Prostate gland (tissue), 2 donors: ENCODE measurements at places on chromosomes 6 and 20. TPM values are rescaled to one million over a fixed set of nuclear protein-coding genes. Genes with fewer than 3 reads are reported as not detected.

Gene STAU1
- 94.7 TPM for total RNA-seq

Gene MCCD1
- not detected for total RNA-seq

Gene NTSR1
- not detected for total RNA-seq

Gene AURKA
- 9.9 TPM for total RNA-seq

Gene DDO
- total RNA-seq = 0.41 TPM

Gene CUL7
- 30.4 TPM for total RNA-seq

Gene CCR6
- total RNA-seq = not detected

Gene CCNC
- total RNA-seq = 83.4 TPM

Gene TRAPPC3L
- total RNA-seq = not detected

Gene PTPRA
- 57.7 TPM for total RNA-seq

DNA sequence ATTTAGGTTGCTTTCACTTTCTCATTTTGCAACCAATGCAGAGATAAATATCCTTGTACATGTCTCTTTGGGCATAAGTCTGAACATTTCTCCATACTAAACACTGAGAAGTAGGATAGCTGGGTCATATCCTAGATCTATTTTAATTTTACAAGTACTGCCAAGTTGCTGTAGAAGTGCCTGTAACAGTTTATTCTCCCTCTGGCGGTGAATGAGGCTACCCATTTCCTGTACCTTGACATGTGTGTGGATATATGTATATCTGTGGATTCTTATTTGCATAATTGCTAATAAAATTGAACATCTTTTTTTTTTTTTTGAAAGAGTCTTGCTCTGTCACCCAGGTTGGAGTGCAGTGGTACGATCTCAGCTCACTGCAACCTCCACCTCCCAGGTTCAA lies 48.0 kb upstream of the PNRC1 start:
- DNase-seq = no peak

DNA sequence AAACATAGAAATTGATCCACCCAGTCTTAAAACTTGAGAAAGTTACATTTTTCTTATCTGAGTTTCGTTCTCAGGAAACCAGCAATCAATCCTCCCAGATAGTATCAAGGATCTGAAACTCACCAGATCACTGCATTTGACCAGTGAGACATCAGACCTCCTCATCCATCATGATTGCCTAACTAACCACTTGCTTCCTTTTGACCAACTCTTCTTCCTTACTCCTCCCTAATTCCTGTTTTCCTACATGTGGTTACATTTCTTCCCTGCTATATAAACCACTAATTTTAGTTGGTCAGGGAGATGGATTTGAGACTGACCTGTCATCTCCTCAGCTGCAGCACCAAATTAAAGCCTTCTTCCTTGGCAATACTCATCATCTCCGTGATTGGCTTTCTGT lies 357.1 kb upstream of the POU3F2 start:
- DNase-seq = no peak

- no peak for DNase-seq
These were observed 100.2 kb downstream of the PSMB1 start for GRCh38 chr6:170452767-170453545.

- DNase-seq = no peak
These were observed 2.3 kb upstream of the SIRPB2 start for GRCh38 chr20:1493536-1493935.

DNA sequence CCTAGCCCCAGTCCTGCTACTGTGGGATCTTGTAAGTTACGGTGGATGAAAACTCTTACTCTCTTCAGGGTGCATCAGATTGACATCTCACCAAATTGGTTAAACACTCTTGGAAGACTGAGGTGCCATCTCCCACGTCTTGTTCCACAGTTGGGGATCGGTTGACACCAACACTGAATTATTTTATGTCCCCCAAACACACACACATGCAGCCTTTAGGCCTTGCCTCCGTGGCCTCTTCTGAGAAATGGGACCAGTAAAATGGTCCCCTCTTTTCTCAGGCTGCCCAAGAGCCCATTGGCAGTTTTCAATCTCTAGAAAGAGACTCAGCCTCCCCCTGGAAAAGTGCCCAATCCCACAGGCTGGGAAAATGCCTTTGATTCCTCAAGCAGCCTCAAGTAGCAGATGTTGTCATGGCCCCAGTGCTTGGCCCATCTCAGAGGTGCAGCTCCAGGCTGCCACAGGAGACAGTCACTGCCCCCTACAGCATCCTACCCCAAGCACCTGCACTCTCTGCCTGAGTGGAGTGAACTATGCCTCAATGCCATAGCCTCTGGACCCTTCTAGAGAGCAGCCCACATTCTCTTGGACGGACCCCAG lies 163.9 kb downstream of the ANKRD60 start:
- no peak for DNase-seq

DNA sequence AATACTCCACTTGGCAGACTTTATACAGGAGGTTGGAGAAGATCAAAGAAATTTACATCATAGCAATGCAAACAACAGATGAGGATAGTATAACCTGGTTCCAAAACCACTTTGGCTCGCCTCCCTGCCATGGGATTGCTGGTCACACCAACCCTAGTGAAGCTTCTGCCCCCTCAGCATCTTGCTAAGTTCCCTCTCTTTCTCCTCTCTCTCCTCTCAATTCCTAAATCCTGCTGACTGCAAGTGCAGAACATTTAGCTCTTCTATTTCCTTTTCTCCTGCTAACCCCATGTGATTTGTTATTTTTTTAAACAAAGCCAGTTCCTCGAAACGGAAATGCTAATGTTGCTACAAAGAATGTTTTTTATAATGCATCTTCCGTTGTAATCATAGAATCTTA lies 50.3 kb upstream of the LY86 start:
- no peak for DNase-seq

- DNase-seq = no peak
These were observed 350.4 kb downstream of the BCKDHB start for GRCh38 chr6:80456724-80457438.

DNA sequence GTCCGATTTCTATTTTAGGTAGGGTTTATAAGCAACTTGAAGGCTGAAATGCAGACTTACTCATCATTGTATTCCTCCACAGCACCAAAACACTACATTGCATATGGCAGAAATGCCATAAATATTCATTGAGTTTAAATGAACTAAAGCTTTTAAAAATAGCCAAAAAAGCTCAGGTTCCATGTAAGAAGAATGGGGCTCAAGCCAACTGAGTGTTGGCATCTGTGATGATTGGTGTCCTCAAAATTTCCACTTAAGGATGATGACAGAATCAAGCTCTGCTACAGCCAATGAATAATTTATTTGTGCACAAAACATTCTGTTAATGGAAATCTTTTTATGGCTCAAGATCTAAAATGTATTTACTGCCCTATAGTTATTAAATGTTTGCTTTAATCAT lies 115.4 kb downstream of the HIVEP2 start:
- DNase-seq = no peak

DNA sequence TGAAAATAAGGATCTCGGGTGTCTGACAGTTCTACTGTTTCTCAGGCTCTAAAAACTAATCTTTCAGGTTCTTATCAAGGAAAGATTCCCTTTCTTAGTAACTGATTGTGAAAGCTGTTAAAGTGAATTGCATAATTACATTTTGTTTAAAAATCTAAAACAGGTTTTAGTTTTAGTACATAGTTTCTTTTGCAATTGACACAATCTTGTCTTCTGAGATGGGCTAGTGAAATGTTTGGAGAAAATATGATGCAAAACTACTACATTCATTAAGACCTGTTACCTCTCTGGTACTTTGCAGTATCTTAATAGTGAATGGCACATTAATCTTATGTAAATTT lies 298.4 kb downstream of the UTRN start:
- DNase-seq = no peak

DNA sequence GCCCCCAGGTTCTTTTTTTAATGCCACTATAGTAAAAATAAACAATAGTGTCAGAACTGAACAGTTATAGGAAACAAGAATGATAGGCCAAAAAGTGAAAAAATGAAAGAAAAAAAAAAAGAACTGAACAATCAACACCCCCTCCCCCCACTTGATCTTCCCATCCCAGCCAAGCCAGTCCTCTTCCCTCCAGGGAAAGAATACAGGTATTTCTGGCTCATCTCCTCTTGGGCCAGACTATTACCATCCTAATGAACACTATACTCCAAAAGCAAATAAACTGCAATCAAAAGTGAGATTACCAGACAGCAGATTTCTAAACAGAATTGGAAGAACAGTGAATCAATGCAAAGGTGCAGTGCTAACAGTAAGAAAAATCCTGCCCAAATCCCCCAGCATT lies 21.3 kb upstream of the C20orf203 start:
- DNase-seq = no peak

GRCh38 chr6:110590821-110591351 lies 114.5 kb upstream of the SLC22A16 start:
- no peak for DNase-seq

GRCh38 chr20:14155361-14155760 lies 160.0 kb downstream of the MACROD2 start:
- DNase-seq = no peak

- no peak for DNase-seq
These were observed 80.4 kb downstream of the SULF2 start for GRCh38 chr20:47704746-47705496.
